IMR-90 (cell line): ENCODE measurements at places on chromosomes 6 and 20.

GRCh38 chr20:32440069-32440757 is 82.1 kb downstream of the ASXL1 start:
- DNase-seq, result no peak

DNA sequence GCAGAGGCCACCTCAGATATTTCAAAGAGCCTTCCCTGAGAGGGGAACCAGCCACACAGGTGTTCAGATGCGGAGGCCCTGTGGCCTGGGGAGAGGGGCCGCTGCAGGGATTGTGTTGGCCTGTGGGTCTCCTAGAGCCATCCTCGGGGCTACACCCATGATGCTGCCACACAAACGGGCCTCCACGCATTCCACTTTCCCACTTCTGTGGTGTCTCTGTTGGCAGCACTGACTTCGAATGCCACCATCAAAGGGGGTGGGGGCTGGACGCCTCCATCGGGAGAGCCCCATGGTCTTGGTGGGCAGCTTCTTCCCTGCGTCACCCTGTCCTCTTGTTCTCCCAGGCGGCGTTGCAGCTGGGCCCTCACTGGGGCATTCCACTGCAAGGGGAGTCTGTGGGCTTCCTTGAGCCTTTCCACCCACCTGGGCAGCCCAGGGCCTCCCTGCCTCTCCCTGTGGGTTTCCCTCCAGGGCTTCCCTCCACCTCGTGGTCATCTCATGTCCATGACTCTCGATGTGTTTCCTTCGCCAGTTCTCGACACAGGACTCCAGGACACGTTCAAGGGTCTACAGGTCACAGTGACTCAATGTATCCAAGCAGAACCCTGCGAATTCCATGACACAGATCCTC is 145.5 kb downstream of the ERMARD start:
- no peak for DNase-seq

DNA sequence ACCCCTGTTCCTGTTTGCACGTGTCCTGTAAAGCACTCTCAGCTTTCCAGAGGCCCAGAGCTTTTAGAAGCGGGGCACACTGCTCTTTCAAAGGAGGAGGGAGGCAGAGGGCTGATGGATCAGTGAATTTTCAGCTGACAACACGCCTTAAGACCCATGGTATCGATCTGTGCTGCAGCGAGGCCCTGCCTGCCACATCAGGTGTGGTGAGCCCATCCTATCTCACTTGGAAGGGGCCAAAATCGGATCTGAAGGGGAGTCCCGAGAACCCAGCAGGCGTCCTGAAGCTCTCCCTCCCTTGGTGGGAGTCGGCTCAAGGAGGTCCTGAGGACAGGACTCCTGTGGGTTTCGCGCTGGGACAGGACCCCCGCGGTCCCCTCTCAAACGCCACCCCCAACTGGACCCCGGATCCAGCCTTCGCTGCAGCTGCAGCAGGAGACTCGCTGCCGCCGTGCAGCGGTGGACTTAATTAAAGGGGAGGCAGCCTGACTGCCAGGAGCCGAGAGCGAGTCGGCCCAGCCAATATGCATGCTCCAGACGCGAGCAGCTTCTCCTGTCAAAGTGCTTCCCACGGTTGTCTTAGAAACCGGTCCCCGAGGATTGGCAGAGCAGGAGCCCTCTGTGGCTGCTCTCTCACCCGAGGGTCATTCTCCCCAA is 580.0 kb upstream of the ZNF337 start:
- no peak for DNase-seq

GRCh38 chr6:2697291-2697690 is 53.4 kb downstream of the MYLK4 start:
- no peak for DNase-seq

- peak; percentile 35 for DNase-seq
Observed at GRCh38 chr6:134875367-134875766, 74.5 kb downstream of the ALDH8A1 start.

DNA sequence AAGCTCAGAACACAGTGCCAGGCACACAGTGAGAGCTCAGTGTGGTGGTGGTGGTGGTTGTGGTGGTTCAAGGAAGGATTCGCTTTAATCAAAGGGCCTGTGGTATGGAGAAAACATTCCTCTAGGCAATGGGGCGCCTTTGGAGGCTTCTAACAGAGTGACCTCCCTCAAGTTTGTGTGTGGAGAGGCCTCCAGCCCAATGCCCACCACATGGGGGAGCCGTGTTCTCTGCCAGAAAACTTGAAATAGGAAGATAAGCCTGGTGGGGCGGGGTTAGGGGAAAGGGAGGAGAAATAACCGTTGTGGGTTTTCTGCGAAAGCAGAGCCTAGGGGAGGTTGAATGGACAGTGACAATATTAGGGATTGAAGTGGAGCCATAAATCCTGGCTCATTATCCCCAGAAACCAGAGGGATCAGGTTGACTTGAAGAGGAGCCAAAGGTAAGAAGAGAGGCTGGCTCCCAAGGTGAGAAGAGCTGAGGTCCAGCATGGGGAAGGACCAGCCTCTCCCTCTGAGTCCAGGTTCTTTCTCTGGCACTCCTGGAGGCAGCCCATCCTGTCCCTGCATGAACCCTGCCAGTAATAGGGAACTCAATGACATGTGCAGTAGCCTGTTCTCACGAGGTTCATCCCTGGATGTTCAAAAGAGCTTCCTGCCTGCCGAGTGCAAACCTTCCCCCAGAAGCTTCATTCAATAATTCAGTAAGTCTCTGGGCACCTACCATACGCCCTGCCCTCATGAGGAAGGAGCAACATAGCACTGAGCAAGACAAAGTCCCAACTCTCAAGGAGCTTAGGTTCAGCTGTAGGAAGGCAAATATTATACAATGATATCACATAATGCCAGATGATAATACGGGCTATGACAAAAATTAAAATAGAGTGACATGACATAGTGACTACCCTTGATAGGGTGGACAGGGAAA is 51.4 kb downstream of the TGM2 start:
- no peak for DNase-seq

GRCh38 chr20:37896932-37897548 is 5.9 kb upstream of the VSTM2L start:
- no peak for DNase-seq

- no peak for DNase-seq
Observed at GRCh38 chr6:102853249-102853955, 1459.9 kb downstream of the GRIK2 start.

DNA sequence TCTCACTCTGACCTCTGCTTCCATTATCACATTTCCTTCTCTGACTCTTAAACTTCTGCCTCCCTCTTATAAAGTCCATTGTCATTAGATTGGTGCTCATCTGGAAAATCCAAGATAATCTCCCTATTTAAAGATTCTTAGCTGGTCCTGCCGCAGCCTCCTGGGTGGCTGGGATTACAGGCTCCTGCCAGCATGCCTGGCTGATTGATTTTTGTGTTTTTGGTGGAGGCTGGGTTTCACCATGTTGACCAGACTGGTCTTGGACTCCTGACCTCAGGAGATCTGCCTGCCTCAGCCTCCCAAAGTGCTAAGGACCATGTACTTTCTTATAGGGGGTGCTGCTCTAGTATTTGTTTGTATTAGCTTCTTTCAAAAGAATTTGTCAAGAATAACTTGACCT is 5.3 kb upstream of the RPF2 start:
- no peak for DNase-seq

GRCh38 chr6:22119500-22119899 is 177.3 kb downstream of the PRL start:
- DNase-seq, result no peak

DNA sequence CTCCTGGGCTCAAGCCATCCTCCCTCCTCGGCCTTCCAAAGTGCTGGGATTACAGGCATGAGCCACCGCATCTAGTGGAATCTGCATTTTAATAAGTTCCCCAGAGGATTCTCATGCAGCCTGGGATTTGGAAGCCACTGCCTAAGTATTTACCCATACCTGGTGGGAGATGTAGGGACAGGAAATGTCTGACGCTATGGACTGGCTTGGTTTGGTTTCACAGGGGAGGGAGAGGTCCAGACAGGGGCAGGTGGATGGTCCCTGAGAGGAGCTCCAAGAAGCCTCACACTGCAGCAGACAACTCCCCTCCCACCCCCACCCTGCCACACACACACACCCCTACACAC is 4.4 kb downstream of the VSTM2L start:
- no peak for DNase-seq

DNA sequence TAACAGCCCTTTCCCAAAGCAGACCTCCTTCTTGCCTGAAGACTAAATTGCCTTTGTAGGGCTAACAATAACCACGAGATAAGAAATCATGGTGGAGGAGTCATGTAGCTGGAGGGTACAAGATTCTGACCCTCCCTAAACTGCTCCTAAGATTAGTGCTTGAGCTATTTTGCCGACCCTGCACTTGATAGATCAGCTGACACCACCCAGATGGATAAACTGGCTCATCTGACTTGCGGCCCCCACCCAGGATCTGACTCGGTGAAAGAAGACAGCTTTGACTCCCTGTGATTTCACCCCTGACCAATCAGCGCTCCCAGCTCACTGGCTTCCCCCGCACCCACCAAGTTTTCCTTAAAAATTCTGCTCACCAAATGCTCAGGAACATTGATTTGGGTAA is 57.6 kb upstream of the UNC93A start:
- no peak for DNase-seq

DNA sequence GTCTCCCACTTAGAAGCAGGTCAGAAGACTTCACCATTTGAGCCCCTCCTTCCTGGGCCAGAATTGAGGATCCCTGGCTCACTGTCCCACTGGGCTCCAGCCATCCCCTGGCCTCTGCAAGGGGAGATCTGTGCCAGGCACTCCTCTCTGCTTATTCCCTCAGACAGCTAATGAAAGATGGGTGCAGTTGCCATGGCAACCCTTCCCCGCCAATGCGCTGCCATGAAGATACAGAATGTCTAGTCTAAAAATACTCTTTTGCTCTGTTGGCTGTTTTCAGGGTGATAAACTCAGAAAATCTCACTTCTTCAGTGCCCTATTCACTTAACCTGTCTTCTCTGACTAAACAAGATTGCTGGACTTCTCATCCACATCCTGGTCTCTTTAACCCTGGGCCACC is 13.6 kb upstream of the TTLL2 start:
- DNase-seq, result no peak

GRCh38 chr6:92647630-92648029 is 771.7 kb downstream of the EPHA7 start:
- no peak for DNase-seq

- no peak for DNase-seq
Observed at GRCh38 chr6:127510876-127511275, 8.3 kb downstream of the MTCL3 start.

- DNase-seq, result no peak
Observed at GRCh38 chr6:17107863-17108262, 6.0 kb downstream of the STMND1 start.

DNA sequence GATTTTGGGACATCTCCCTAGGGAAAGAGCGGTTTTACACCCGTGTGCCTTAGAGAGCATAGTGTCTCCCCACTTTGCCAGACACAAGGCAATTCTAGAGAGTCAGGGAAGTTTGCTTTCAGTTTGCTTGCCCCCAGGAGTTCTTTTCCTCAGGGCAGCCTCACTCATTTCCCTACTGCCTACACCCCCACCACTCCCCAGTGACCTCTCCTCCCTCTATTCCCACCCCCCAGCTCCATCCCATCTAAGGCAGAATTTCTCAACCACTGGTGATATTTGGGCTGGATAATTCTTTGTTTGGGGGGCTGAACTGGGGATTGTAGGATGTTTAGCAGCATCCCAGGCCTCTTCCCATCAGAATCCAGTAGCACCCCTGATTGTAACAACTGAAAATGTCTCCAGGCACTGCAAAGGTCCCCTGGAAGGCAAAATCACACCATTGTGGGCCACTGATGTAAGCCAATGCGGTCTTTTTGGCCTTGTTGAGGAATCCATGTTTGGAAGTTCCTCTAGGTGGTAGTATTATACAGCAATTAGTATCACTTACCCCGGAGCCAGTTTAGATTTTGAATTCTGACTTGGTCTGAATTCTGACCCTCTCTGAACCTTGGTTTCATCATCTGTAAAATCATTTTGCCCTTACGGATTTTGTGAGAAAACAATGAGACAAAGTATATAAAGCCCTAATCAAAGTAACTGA is 1.3 kb downstream of the EPPIN start:
- peak; percentile 37 for DNase-seq

- no peak for DNase-seq
Observed at GRCh38 chr6:169213814-169214520, 39.7 kb downstream of the THBS2 start.

GRCh38 chr6:141641406-141641805 is 491.3 kb upstream of the GJE1 start:
- DNase-seq, result no peak

- no peak for DNase-seq
Observed at GRCh38 chr20:38545771-38546170, 35.2 kb upstream of the ADIG start.

GRCh38 chr20:20084296-20084752 is 32.0 kb downstream of the CFAP61 start:
- no peak for DNase-seq
